NCI-H1930 (cell line): ENCODE measurements at places on chromosomes 5 and 9.

- DNase-seq: no peak
These were observed 457.3 kb downstream of the DMAC1 start for GRCh38 chr9:7342229-7342628.

DNA sequence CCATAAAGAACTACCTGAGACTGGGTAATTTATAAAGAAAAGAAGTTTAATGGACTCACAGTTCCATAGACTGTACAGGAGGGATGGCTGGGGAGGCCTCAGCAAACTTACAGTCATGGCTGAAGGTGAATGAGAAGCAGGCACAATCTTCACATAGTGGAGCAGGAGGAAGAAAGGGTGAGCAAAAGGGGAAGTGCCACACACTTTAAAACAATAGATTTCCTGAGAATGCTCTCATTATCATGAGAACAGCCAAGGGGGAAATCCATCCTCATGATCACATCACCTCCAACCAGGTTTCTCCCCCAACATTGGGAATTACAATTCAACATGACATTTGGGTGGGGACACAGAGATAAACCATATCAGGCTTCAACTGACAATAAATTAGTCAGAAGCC is 664.9 kb downstream of the TAF11L14 start:
- DNase-seq: no peak

GRCh38 chr5:112878760-112879159 is 17.7 kb downstream of the SRP19 start:
- no peak for DNase-seq

- DNase-seq: no peak
These were observed 776 bp downstream of the APBA1 start for GRCh38 chr9:69671311-69671878.
